ENCODE measurements at places on chromosomes 12 and 14. TPM values are rescaled to one million over a fixed set of nuclear protein-coding genes. Genes with fewer than 3 reads are reported as not detected.

DNA sequence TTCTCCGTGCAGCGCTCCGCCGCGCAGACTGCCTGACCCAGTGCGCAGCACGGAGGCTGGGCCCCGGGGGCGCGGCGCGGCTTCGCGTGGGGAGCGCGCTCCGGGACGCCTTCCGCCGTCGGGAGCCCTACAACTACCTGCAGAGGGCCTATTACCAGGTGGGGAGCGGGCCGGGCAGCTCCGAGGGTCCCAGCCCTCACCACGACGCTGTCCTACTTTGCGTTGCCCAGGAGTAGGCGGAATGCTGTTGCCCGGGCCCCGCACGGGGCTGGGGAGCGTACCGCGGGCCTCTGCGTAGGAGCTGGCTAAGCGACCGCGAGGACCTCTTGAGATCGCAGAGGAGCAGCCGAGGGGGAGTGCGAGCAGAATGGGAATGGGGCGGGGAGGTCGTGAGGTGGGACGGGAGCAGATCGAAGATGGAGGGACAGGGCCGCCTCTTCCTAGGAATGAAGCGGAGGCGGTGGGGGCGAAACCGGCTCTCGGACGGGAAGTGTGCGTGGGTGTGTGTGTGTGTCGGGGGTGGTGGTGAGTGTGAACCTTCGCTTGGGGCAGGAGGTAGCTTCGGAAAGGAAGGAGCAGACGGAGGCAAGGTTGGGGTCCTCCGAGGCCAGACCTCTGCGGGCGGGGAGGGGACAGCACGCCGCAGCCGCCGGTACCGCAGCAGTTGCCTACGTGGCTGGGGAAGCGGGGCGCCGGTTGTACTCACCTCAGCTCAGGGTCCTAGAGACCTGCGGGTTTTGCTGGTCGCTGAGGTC lies 751 bp downstream of the P3H3 start:
- DNase-seq = no peak

Gene AQP6
- 0.05 TPM for total RNA-seq

Gene SYCP3
- 0.24 TPM for total RNA-seq

DNA sequence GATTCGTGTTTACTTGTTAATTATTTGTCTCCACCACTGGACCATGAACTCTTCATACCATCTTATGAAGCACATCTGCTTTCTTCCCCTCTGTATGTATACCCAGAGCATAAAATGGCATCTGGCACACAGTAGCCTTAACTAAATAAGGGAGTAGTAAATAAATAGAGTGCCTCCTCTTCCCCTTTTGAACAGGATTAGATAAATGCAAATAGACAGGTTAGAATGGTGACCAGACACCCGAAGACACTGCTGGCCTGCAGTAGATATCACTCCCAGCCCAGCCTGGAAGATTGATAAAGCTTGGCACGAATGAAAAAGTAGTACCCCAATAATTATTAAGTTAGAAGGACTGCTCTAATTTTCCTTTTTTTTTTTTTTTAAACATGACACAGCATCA lies 6.9 kb downstream of the GALNT4 start:
- DNase-seq = no peak

Gene POTEG
- total RNA-seq = not detected

Gene OTOGL
- 0.24 TPM for total RNA-seq

DNA sequence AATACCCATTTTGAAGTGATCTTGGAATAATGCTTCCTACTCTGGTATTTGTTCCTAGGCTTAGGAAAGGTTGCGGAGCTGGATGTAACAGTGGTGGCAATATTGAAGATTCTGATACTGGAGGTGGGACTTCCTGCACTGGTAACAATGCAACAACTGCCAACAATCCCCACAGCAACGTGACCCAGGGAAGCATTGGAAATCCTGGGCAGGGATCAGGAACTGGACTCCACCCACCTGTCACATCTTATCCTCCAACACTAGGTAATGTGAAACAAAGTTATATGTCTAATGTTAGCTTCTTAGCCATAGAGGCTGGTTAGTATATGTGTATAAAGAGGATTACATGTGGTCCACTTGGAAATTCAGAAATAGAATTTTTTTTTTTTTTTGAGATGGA lies 197.9 kb downstream of the PCNX1 start:
- DNase-seq = no peak

DNA sequence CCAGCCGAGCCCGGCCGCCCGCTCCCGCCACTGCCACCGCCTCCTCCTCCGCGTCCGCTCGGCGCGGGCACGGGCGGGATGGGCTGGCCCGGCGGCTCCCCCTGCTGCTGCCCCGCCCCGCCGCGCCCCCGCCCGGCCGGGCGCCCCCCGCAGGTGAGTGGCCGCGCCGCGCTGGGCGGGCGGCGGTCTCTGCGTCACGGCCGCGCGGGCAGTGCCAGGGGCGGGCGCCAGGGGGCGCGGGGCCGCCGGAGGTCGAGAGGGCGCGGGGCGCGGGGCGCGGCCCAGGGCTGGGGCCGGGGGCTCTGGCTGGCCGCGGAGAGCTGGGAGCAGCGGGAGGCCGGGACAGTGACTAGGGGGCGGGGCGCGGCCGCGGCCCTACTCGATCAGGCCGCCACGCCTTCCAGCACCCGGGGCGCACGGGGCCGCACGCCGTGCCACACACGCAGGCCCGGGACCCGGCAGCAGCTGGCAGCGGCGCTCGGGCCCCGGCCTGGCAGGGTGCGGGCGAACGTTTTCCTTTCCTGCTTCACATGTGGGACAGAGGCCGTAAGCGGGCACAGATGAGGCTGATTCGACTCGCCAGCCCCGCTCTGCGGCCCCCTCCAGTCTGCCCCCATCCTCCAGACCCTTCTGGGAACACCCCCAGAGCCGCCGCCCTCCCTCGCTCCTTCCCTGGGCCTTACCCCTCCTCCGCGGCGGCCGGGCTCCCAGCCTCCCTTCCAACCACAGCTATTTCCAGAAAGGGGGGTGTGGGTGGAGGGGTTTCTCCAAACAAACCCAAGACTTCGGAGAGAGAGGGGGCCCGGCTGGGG lies 2.4 kb upstream of the TNS2 start:
- DNase-seq = peak; percentile 94

GRCh38 chr12:32118806-32119205 lies 12.2 kb downstream of the BICD1 start:
- no peak for DNase-seq

- DNase-seq = peak; percentile 64
Measured at GRCh38 chr14:102903889-102904512, 18.5 kb upstream of the AMN start.

- DNase-seq = peak; percentile 83
Measured at GRCh38 chr12:67068761-67069450, 200.3 kb upstream of the CAND1 start.

- DNase-seq = no peak
Measured at GRCh38 chr12:1501695-1502378, 92.5 kb downstream of the FBXL14 start.

GRCh38 chr12:128654468-128654867 lies 169.3 kb downstream of the SLC15A4 start:
- no peak for DNase-seq

DNA sequence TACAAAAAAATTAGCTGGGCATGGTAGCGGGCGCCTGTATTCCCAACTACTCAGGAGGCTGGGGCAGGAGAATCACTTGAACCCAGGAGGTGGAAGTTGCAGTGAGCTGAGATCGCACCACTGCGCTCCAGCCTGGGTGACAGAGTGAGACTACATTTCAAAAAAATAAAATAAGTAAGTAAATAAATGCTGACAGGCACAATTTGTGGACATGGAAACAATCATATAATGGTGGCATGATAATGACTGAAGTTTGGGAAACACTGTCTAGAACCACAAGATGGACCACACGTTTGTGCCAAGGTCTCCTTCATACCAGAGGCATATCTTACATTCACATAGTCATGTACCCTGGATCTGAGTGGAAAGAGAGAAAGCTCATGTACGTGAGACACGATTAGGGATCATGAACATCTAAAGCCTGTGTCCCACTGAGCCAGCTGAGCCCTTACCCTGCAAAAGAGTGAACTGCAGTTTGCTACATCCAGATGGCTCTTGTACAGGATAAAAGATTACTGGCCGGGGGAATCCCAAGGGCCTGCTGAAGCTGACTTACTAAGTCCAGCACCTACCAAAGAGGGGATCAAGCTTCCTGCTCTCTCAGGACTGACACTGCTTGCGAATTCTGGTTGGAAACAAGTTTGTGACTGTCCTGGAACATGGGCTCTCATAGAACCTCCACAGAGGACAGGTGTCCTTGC lies 62.9 kb downstream of the TRAFD1 start:
- DNase-seq = peak; percentile 26

GRCh38 chr14:44847526-44848309 lies 114.0 kb downstream of the KLHL28 start:
- no peak for DNase-seq

DNA sequence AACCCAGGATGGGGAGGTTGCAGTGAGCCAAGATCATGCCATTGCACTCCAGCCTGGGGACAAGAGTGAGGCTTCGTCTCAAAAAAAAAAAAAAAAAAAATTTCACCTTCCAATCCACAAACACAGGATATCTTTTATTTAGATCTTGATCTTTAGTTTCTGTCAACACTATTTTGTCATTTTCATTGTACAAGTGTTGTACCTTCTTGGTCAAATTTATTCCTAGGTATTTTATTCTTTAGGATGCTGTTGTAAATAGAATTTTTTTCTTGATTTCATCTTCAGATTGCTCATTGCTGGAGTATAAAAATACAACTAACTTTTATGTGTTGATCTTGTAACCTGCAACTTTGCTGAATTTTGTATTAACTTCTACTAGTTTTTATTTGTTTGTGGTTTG lies 60.8 kb downstream of the ARHGAP5 start:
- DNase-seq = no peak

GRCh38 chr14:90720832-90721231 lies 95.4 kb downstream of the TTC7B start:
- DNase-seq = no peak

DNA sequence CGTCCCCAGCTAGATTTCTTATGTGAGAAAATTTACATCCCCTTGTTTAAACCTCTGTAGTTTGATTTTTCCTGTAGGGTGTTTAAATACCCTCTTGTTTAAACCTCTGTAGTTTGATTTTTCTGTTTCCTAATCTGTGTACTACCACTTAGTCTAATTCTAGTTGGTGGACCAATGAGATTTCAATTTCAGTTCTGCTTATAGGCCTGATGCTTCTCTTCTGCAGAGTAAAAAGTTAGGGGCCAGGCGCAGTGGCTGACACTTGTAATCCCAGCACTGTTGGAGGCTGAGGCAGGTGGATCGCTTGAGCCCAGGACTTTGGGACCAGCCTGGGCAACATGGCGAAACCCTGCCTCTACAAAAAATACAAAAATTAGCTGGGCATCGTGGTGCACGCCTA lies 11.5 kb downstream of the UBC start:
- DNase-seq = no peak

GRCh38 chr14:20560961-20561360 lies at the start of gene RNASE9:
RNASE9 (minus strand) TSS chr14:20561047.
- no peak for DNase-seq

Gene FIGNL2
- total RNA-seq = 1.0 TPM

DNA sequence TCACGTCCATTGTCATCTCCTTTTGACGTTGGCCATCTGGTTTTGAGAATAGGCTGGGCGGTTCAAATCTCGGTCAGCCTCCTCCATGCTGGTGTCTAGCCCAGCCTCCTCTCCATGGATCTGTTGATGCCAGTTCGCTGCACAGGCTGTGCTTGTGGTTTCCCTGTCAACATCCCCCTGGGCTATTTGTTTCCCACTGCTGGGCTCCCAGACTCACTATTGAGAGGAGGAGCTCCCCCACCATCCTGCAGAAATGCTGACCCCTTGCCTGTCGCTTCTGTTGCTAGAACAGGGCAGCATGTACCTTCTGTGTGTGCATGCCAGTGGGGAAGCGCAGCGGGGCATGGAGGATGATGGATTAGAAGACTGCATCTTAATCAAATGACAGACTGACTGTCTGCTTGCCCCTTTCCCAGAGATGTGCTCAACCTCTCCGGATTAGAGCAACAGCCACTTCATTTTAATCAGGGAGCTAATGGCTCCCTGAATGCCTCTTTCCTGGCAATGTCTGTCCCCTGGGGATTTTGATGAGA lies 170.5 kb downstream of the TSPAN9 start:
- no peak for DNase-seq

- DNase-seq = peak; percentile 89
Measured at GRCh38 chr12:48988030-48988649, 10.0 kb downstream of the WNT1 start.

DNA sequence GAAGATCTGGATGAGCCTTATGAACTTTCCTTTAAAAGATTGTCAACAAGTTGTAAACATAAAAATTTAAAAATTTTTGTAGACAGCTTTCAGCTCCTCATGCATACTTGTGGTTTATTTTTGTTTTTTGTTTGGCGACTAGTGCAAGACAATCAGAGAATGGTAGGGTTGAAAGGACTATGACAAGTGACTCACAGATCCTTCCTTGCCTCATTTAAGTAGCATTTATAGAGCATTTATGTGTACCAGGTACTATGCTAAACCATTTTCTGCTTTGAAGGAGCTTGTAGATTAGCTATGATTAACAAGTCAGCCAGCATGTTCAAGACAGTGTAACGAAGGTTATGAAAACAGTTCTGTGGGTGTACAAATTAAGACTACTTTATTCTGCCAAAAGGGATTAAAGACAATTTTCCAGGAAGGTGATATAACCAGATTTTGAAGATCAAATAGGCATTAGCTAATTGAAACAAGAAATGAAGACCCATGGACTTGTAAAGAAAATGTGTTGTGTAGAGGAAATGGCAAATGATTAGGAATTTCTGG lies 122.0 kb downstream of the PCNX1 start:
- DNase-seq = no peak

DNA sequence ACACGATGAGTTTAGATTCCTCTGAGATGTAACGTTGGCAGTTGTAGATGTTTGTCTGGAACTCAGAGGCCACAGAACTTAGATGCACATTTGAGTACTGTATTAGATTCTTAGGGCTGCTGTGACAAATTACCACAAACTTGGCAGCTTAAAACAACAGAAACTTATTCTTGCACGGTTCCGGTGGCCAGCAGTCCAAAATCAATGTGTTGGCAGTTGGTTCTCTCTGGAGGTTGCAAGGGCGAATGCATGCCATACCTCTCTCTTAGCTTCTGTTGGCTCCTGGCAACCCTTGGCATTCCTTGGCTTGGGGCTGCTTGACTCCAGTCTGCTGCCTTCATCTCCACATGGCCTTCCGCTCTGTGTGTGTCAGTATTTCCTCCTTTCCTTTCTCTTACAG lies 118.9 kb downstream of the C12orf75 start:
- no peak for DNase-seq

GRCh38 chr12:53664936-53665335 lies 10.9 kb downstream of the ATP5MC2 start:
- DNase-seq = no peak

- peak; percentile 95 for DNase-seq
Measured at GRCh38 chr14:51860164-51860824, at the start of gene GNG2. GNG2 (plus strand) TSS chr14:51860612; CDS start chr14:51950679, 90,067 bp downstream.

Gene KRT7
- 6.8 TPM for total RNA-seq

Gene OR4E2
- not detected for total RNA-seq

GRCh38 chr14:56002876-56003625 lies 115.2 kb upstream of the PELI2 start:
- DNase-seq = no peak

- DNase-seq = no peak
Measured at GRCh38 chr12:41101806-41102205, 86.3 kb upstream of the PDZRN4 start.

Gene HAL
- 1.2 TPM for total RNA-seq

- no peak for DNase-seq
Measured at GRCh38 chr14:33755358-33755757, 195.5 kb downstream of the EGLN3 start.

Gene RAN
- total RNA-seq = 288 TPM
